PC-3 (cell line): ENCODE measurements at places on chromosomes 2 and 18.
A peak's percentile ranks its signal among the peaks of the same experiment; 100 is the strongest.

DNA sequence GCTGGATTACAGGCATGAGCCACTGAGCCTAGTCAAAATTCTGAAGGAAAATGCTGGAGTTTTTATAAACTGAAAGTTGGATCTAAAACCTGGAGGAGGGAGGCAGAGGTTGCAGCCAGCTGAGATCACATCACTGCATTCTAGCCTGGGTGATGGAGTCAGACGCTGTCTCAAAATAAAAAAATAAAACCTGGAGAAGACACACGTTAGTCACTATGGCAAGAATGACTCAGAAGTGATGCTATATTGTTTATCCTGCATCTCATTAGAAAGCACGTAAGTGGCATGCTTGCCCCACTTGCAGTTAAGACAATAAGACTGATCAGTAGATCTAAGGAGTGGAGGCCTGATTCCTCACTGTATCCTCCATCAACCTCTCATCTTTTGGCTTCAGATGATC is 106.6 kb upstream of the STON1 start:
- peak; percentile 87 for DNase-seq

DNA sequence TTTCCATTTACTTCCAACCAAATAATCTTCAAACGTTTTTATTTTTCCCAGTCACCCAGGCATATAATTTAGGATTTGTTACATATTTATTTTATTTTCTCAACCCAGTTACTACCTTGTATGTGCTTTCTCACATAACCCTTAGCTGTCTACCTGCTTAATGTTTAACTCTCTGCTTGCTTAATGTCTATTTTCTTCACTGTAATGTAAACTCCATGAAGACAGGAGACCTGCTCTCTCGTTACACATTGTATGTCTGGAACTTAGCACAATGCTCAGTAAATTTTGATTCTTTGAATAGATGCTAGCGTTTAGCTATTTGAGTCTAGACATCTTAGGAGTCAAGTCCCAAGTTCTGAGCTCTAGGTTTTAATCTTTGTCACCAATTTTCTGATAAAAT is 70.2 kb downstream of the RBBP8 start:
- no peak for DNase-seq

- no peak for DNase-seq
Measured at GRCh38 chr2:36818542-36818941, 122.0 kb downstream of the VIT start.

DNA sequence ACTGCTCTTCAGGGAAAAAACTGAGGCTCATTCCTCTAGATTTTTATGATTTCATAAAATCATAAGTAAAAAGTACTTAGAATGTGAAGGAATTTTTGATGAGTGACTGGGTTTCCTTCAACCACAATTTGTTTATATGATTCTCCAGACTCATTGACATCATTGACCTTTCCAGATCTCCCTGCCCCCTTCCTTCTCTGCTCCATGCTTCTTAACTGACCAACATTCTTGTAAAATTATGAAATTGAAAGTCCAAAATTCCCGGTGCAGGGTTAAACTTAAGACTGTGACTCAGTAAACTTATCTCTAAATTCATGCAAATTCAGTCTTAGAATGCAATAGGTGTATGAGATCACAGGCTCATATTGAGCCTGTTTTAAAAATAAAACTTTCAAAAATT is 648.9 kb downstream of the TDRD15 start:
- no peak for DNase-seq

GRCh38 chr18:23135550-23136325 is 453 bp downstream of the CABLES1 start:
- DNase-seq, result peak; percentile 43

DNA sequence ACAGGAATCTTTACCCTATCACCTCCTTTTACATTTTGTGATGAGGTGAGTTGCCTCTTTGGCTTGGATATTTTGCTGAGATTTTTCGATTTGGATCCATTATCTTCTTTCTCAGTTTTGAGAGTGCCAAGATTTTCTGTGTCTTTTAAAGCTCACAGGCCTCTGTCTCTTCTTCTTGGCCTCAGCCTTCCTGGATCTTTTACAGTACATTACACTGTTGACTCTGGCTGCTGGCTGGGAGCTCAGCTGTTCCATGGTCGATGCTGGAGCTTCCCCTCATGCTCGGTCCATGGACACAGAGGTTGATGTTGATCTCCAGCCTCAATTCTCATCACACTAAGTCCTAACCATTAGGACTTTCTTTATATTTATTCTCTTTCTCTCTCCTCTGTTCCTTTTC is 332.8 kb upstream of the UBE2E3 start:
- no peak for DNase-seq

GRCh38 chr18:6604573-6604941 is 125.0 kb upstream of the ARHGAP28 start:
- peak; percentile 93 for DNase-seq

DNA sequence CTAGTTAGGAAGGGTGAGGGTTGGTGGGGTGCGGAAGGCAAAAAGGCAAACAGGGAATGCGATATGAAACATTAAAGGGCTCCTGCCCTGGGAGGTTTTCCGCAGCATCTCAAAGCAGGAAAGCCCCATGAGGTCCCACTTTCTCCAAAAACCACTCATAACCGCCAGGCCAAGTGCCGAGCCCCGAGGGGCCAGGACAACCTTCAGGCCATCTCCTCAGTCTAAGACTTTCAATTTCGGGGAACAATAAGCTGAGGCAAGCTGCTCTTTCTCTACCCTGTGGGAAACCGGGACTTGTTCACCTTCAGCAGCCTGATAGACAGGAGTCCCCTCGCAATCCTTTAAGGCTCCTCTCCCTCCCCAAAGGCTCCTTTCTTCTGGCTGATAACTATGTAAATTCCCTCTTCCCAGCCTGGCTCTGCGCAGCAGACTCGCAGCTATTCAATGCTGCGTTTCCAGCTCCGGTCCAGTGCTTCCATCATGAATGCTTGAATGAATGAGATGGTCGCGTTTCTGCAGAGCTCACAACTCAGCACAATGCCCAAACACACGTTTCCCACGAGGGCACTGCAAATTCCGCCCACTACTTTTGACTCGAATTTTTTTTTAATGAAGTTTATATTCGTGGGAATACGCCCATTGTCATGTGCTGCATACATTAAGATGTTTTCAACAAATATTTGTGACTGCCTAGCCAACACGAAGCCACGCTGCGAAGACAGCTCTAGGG is 1.4 kb downstream of the LAMA1 start:
- DNase-seq, result no peak

DNA sequence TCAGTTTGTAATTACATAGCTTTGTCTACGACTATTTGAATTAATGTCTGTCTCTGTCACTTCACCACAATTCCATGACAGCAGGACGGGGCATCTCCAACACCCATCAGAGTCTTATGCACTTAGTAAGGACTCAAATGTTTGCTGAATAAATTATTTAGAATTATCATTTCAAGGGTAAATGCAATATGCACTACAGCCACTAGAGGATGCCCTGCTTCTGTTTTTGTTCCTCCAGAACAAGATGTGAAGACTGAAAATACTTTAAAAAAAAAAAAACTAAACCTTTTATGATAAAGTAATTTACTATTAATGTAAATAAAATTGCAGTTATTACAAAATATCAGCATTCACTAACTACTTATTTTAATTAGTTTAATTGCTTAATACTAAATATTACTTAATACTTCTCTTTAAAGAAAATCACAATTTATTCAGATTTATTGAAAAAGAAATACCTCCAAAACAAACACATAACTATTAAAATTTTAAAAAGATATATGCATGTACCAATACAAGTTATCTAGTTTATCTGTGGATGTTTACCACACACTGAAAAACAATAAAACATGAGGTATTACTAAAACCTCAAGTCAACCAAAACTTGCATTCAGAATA is 3.2 kb downstream of the PIGN start:
- DNase-seq, result peak; percentile 83

DNA sequence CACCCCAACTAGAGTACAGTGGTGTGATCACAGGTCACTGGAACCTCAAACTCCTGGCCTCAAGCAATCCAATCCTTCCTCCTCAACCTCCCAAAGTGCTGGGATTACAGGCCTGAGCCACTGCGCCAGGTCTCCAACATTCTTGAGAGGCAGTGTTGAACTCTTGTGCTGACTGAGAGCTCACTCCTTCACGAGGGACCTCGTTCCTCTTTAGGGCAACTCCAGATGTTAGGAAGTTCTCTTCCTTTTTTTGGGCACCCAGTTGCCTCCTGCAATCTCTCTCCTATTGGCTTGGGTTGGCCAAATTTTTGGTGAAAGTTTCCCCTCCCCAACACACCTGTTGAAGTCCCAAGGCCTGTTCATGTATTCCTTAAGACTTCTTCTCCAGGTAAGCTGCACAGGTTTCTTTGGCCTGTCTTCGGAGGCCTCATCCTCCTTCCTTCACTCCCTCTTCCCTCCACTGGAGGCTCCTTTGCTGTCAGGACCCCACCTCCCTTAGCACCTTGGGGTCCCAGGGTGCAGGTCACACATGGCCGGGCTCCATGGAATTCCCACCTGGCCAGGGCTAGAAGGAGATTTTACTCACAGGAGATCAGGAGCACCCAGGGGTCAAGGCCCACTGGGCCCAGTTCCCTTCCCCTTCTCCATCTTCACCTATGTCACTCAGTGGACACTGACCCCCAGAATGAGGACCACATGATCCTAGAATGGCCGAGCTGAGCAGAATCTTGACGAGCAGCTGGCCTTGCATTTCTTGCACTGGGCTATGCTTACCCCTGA is 94.6 kb upstream of the SMAD2 start:
- no peak for DNase-seq
